Fibroblast of gingiva (primary cell): ENCODE measurements at places on chromosomes 5 and 9.
A peak's percentile ranks its signal among the peaks of the same experiment; 100 is the strongest.

- DNase-seq = peak; percentile 5
Observed at GRCh38 chr5:71986101-71986500, 121.2 kb upstream of the MAP1B start.

DNA sequence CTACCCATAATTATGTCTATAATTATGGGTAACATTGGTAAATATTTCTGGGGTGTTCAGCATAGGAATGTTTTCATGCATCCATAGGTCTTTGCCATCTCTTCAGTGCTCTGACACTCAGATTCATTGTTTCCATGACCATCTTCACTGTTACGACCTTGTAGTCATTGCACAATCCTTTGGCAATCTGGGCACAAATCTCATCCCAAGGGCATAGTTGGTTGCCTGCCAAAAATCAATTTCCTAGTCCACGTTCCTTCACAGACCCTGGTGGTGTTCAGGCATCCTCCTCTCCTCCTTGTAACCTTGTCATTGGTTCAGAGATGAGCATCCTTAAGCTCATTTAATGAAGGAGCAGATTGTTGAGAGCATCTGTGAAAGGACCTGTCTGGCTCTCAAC lies 1400.7 kb downstream of the CDH12 start:
- DNase-seq = peak; percentile 49

DNA sequence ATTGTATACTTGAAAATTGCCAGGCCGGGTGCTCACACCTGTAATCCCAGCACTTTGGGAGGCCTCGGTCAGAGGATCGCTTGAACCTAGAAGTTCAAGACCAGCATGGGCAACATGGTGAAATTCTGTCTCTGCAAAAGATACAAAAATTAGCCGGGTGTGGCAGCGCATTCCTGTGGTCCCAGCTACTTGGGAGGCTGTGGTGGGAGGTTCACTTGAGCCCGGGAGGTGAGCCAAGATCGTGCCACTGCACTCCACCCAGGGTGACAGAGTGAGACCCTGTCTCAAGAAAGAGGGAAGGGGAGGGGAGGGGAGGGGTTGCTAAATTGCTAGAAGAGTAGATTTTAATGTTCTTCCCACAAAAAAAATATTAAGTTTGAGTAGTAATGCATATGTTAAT lies 53.2 kb downstream of the FNBP1 start:
- DNase-seq = peak; percentile 61

DNA sequence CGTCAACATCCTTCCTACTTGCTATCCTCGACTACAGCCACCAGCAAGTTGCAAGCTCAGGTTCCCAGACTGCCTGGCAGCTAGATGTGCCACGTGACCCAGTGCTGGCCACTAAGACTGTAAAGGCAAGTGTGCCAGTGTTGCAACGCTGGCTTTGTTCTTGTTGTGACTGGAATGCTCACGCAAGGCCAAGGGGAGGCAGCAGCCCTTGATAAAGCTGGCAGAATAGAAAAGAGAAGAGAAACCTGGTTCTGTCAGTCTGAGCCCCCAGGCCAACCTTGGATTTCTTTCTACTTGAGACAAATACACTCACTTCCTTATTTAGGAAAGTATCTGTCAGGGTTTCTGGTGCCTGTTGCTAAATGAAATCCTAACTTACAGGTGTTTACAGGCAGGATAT lies 113.0 kb downstream of the KLHL3 start:
- peak; percentile 69 for DNase-seq

DNA sequence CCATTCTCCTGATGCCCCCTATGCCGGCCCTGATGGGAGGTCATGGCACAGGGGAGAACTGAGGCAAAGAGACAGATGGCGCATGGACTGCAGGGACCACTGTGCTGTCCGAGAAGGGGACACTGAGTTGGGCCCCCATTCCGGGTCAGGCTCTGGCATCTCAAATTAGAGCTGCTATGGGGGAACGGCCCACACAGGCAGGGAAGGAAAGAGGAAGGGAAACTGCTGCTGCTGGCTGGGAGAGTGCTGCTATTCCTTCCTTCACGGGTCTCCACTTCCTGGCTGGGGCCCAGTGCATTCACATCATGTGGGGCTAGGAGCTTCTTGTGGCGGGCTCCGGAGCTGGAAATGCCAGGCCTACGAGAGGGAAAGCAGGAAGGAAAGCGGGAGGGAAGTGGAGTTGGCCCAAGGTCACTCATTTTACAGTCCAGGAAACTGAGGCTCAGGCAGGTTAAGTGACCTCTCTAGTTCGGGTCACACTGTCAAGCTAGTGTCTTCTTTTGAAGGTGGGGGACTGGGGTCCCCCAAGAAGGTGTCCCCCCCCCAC lies 1.3 kb upstream of the CARD19 start:
- DNase-seq = no peak

GRCh38 chr5:5460311-5460710 lies 37.8 kb downstream of the ICE1 start:
- no peak for DNase-seq

GRCh38 chr5:117733051-117733450 lies 1158.4 kb upstream of the SEMA6A start:
- no peak for DNase-seq

GRCh38 chr9:88980740-88981203 lies 10.5 kb upstream of the S1PR3 start:
- DNase-seq = peak; percentile 94

DNA sequence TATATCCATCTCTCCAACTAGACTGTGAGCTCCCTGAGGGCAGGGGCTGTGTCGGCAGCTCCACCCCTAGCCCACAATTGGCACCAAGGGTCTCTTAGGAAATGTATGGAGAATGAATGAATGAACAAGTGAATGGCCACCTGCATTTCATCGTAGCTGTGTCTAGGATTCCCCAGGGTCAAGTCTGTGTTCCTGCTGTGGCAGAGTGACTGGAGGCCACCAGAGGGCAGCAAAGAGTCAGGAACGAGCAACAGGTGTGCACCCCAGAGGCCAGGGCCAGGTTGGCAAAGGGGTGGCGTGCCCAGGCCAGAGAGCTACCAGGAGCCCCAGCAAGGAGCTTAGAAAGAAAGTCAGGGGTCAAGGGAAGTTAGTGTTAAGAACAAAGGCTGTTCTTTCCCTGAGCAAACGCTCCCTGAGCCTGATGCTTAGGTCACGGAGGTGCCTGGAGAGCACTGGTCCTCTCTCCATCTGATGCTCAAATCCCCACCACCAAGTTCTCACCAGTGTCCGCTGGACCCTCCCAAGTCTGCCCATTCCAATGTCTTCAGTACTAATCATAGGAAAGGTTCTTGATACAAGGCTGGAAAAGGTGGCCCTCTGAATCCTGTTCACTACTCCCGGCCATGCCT lies 160.7 kb downstream of the PAX5 start:
- DNase-seq = peak; percentile 22
